ENCODE measurements at places on chromosomes 2 and 18.

GRCh38 chr2:184452907-184453306 lies 145.4 kb upstream of the ZNF804A start:
- DNase-seq: no peak

GRCh38 chr2:128320192-128320905 lies 1.7 kb upstream of the HS6ST1 start:
- no peak for DNase-seq

- no peak for DNase-seq
Measured at GRCh38 chr2:119233326-119234020, 9.8 kb downstream of the STEAP3 start.

GRCh38 chr2:106827158-106827557 lies 58.8 kb downstream of the ST6GAL2 start:
- no peak for DNase-seq

DNA sequence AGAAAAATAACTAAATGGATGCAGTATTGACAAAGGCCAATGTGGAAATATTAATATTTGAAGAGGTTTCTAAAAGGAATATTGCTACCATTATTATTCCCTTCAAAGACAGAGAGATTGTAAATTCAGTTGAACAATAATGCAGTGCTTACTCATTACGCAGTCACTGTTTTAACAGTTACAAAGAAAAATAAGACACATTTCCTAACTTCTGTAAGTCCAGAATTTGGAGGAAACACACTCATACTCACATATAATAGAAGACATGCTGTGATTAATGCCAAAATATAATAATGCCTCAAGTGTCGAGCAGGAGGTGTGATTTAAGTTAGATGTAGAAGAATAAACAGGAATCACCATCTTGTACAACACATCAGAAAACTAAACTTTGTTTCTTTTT lies 389.2 kb downstream of the FBXO15 start:
- no peak for DNase-seq

- DNase-seq: no peak
Measured at GRCh38 chr2:66872986-66873754, 438.2 kb downstream of the MEIS1 start.

Measured in AG04449 (cell line).